ENCODE measurements at places on chromosomes 16 and 17.

DNA sequence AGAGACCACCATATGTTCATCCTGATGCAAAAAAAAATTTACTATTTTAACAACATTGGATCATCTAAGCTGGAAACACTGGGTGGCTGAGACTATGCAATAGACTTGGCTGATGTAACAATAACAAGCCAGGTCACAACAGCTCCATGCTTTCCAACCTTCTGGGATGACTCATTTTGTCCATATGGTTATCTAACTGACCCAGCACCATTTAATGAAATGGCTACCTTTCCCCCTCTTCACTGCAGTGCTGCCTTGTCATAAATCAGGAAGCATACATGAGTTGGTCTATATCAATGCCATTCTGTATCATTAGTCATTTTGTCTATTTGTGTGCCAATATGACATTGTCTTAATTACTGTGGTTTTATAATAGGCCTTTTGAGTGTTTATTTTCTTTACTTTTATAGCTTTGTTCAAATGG is 217.6 kb upstream of the KCNJ16 start:
- DNase-seq, result no peak

DNA sequence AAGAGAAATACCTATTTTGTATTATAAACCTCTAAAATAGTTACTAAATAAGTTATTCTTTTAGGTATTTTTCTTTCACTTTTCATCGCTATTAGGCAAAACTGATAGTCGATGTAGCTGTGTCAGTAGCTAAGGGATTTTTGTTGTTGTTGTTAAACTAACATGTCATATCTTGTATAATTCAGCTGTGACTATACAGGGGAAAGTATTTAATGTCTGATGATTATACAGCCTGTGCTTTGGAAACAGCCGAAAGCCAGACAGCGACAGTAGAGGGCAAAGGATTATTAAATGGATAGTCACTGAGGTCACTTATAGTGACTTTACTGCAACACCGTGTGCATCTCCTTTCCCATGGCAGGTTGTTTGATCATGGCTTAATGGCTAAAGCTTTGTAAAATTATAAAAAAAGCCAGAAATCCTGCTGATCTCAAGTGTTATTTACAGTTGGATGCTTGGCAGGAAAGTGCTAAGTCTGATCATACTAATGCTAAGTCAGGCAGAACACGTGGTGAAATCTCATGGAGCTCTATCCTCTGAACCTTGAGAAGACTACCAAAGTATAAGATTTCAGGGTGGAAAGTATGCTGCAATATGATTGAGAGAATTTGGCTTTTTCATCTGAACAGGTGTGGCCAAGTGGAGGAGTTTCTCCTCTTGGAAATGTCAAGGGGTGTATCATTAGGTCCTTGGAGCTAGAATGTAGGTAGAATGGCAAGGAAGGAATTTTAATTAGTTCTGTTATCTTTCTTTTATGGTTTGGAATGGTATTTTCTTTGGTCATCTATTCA is 88.4 kb downstream of the FTO start:
- no peak for DNase-seq

- no peak for DNase-seq
Measured at GRCh38 chr16:84084570-84085270, 32.0 kb downstream of the MBTPS1 start.

- no peak for DNase-seq
Measured at GRCh38 chr16:13569986-13570385, 350.0 kb upstream of the ERCC4 start.

DNA sequence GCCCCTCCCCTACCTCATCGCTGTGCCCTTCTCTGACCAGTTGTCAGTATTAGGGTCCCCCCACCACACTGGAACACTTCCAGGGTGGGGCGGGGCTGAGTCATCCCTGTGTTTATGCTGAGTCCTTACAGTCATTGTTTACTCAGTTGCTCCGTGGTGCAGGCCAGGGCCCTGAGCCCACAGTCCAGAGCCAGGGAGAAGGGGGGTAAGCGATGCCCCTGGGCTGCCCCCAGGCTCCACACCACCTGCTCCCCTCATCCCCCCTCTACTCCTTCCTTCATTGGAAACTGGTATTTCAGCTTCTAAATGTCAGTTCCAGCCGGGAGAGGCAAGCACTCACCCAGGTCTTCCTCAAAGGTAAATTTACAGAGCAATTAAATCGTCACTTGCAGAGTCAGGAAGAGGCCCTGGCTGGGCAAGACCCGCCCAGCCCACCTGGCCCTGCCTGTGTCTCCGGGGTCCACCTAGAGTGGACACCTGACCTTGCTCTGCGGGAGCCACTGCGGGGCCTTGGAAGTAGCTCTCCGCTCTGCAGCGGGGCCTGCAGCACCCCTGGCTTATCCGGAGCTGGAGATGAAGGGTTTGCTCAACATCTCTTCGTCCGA is 4.8 kb downstream of the ATP2A3 start:
- no peak for DNase-seq

DNA sequence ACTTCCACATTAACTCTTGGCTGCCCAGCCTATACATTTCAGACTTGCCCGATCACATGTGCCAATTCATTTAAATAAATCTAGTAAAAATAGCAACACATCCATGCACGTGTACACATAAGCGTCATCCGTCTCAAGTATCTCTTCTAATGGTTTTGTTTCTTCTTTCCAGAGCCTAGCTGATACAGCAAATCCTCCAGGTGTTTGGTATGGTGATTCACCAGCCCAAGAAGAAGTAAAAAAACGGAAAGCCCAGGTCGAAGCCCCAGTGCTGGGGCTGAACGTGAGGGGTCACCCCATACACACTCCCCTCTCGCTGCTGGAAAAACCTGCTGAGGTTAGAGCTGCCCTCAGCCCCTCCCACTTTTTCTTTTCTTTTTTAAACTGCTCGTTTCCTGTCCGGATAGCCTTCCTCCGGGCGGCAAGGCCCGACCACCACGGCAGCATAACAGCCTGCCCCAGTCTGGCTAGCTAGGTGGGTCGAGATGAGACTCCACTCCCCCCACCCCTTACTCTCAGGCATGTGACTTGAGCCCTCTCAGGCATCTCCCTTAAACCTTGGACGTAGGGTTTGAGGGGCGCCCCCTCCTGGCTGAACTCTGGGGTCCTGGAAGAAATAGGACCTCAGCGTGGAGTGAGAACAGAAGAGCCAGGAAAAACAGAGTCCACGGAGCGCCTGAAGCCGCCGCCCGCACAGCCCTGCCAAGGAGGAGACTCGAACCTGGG is 13.9 kb upstream of the OR1F1 start:
- no peak for DNase-seq

GRCh38 chr17:65723431-65724151 is 162.1 kb upstream of the AXIN2 start:
- DNase-seq, result no peak

DNA sequence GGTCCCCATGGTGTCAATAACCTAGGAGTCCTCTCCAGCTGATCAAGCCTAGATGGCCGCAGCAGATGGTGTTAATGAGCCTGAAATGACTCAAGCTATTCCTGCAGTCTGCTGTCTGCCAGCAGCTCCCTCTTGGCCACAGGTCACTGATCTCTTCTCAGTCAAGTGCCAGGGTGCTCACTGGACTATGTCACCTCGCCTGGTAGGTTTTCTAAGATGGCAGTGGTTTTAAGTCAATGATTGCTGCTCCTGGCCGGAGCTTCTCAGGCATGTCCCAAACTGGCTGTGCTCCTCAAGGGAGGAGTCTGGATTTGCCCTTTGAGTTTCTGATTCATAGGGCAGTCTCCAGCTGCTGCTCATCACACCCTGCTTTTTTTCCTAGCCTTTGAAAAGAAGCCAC is 58.6 kb upstream of the SHISA6 start:
- DNase-seq, result no peak

- no peak for DNase-seq
Measured at GRCh38 chr17:15942207-15942833, 2.6 kb upstream of the ADORA2B start.

GRCh38 chr17:82323514-82324234 is 6.3 kb upstream of the CD7 start:
- no peak for DNase-seq

- DNase-seq, result no peak
Measured at GRCh38 chr16:4052801-4053293, 63.4 kb downstream of the ADCY9 start.

- no peak for DNase-seq
Measured at GRCh38 chr16:64151990-64152767, 969.7 kb downstream of the CDH11 start.

- DNase-seq, result no peak
Measured at GRCh38 chr17:51818777-51819176, 339.7 kb downstream of the CA10 start.

GRCh38 chr16:67407176-67407787 is 9.0 kb downstream of the ZDHHC1 start:
- no peak for DNase-seq

DNA sequence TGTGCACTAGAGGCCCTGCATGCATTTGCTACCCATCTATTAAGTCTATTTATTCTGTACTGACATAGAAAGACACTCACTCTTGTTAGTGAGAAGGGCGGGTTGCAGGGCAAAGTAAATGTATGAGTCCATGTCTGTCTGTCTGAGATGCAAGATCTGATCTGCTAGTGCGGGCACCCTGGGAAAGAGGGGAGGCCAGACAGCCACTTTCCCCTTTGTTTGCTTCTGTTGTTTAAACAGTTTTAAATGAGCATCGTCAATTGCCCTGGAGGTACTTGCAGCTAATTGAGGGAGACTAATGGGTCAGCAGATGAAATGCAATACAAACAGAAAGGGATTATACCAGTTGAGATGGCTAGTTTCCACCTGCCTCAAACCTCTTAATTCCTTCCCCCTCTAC is 24.9 kb downstream of the SCNN1G start:
- no peak for DNase-seq

DNA sequence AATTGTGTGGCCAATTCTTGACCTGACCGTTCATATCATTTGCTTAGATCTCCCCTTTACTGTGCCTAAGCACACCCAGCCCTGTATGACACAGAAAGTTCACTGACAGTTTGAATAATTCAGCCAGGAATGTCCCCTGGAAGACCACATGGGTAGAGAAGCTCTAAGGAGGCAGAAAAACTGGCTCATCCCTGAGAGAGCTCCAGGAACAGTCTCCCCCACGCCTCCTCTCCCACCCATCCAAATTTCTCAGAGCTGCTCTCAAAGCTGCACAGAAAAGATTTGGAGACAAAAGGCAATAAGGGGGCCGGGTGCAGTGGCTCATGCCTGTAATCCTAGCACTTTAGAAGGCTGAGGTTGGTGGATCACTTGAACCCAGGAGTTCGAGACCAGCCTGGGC is 11.2 kb downstream of the PRAC1 start:
- no peak for DNase-seq

- DNase-seq, result no peak
Measured at GRCh38 chr16:49484451-49484849, 110.8 kb downstream of the C16orf78 start.

Measured in esophagus squamous epithelium (tissue), 5 donors.